Mesenchymal stem cell (in vitro differentiated cells and primary cell): ENCODE measurements at places on chromosomes 11 and 22.
A peak's percentile ranks its signal among the peaks of the same experiment; 100 is the strongest.

GRCh38 chr11:7020183-7020917 is at the start of the genes NLRP14 and ZNF214:
TSS of gene NLRP14 (plus strand) at chr11:7020479. CDS start at chr11:7038587, 18,108 bp downstream.
TSS of gene ZNF214 (minus strand) at chr11:7020346. CDS start at chr11:7002835, 17,511 bp downstream.
- no peak within 1 kb of the TSS for H3K27ac ChIP-seq
- no peaks in the 10 kb centered on the region for H3K27me3 ChIP-seq
- H3K36me3 ChIP-seq: no peaks in the 10 kb centered on the region
- DNase-seq: peak; percentile 94
- peak within 1 kb of the TSS; percentile 70 for H3K4me3 ChIP-seq
- H3K4me1 ChIP-seq: peaks cover 7% of the 10 kb centered on the region

- peak; percentile 93 for DNase-seq
- no peaks in the 10 kb centered on the region for H3K36me3 ChIP-seq
- H3K4me1 ChIP-seq: peaks cover 5% of the 10 kb centered on the region
- peak overlapping the region; percentile 96 for H3K27ac ChIP-seq
- peak overlapping the region; percentile 89 for H3K4me3 ChIP-seq
- H3K27me3 ChIP-seq: no peaks in the 10 kb centered on the region
Measured at GRCh38 chr11:9461063-9461759, 399 bp downstream of the ZNF143 start.

DNA sequence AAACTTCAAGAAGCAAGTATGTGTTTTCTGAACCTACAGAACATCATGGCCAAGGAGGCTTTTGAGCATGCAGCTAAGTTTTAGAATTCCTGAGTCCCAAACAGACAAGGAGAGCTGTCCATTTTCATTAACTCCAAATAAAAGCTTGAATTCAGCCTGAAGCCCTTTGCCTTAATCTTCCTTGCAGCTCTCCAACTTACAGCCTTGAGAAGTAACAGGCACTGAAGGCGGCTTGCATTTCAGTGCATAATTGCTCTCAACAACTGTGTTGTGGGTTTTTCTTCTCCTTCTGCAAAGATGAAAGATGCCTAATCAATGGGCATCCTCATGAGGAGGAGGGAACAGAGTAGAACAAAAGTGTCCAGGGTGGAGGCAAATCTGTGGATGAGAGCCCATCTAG is 286.0 kb downstream of the FAT3 start:
- H3K4me1 ChIP-seq: no peaks in the 10 kb centered on the region
- DNase-seq: no peak
- H3K27me3 ChIP-seq: no peaks in the 10 kb centered on the region
- no peak overlapping the region for H3K4me3 ChIP-seq
- no peaks in the 10 kb centered on the region for H3K36me3 ChIP-seq

DNA sequence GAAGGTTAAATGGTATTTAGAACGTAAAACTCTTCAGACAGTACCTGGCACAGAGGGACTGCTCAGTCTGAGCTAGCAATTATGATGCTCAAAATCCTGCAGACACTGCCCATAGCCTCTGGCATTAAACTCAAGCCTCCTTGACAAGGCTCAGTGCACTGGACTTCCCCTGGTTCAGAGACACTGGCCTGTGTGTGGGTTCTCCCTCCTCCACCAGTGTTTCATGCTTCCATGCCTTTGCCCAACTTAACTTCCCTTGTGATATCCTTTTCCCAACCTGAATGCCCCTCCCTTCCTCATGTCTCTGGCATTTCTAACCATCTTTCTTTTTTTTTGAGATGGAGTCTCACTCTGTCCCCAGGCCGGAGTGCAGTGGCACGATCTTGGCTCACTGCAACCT is 9.1 kb downstream of the LTBP3 start:
- no peaks in the 10 kb centered on the region for H3K27me3 ChIP-seq
- H3K36me3 ChIP-seq: peaks cover 69% of the 10 kb centered on the region
- peaks cover 21% of the 10 kb centered on the region for H3K4me1 ChIP-seq
- no peak overlapping the region for H3K27ac ChIP-seq

DNA sequence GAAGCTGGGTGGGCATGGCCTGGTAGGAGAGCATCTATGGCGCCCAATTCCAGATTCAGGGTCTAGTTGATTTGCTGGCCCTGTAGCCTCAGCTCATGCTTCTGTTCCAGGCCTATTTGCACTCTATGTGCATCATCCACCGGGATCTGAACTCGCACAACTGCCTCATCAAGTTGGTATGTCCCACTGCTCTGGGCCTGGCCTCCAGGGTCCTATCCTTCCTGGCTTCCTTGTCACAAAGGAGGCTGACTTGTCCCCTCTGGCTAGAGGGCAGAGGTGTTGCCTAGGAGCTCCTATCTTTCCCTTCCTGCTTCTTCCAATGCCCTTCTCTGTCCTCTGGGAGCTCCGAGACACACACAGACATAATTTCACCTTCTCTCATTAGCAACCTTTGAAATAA is 21.3 kb downstream of the PIK3IP1 start:
- H3K36me3 ChIP-seq: peaks cover 72% of the 10 kb centered on the region
- H3K4me1 ChIP-seq: peaks cover 23% of the 10 kb centered on the region
- H3K27ac ChIP-seq: peak overlapping the region; percentile 96
- no peak for DNase-seq
- H3K27me3 ChIP-seq: no peaks in the 10 kb centered on the region

DNA sequence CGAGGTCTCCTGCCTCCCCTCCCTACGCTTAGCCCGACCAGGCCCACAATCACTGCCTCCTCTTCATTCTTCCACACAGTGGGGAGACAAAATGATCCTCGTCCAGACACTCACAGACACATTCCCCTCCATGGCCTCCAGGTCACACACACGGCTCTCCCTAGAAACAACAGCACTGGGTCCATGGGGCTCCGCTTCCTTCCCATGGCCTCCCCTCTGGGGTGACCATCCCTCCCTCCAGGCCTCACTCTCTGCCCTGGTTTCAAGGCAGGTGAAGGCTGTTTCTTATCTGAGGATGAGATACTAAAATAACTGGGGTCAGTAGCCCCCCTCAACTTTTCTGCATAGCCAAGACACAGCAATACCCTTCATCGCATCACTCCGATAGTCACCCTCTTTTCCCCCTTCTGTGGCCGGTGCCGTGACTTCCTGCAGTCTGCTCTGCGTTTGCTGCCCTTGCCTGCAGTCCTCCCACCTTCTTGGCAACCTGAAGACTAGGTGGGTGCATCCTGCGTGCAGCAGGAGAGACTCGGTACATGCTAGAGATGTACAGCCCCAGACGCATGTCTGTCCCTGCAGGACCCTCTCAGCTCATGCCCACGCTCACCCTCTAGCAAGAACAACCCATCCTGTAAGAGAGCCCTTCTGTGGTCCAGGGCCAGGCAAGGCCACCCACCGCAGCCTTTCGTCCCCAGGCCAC is 55.8 kb downstream of the CD6 start:
- no peak for DNase-seq
- H3K4me1 ChIP-seq: peaks cover 2% of the 10 kb centered on the region
- no peak overlapping the region for H3K4me3 ChIP-seq
- no peak overlapping the region for H3K27ac ChIP-seq
- peaks cover 28% of the 10 kb centered on the region for H3K27me3 ChIP-seq
